Activated naive CD8-positive, alpha-beta T cell treated with anti-CD3 and anti-CD28 coated beads for 36 hours (primary cell): ENCODE measurements at places on chromosomes 1 and 21. TPM values are rescaled to one million over a fixed set of nuclear protein-coding genes. Genes with fewer than 3 reads are reported as not detected.

GRCh38 chr21:46622226-46622625 is 13.2 kb upstream of the PRMT2 start:
- peak; percentile 55 for DNase-seq
- peak overlapping the region; percentile 66 for H3K4me3 ChIP-seq

- peak; percentile 46 for DNase-seq
- peaks cover 21% of the 10 kb centered on the region for H3K4me1 ChIP-seq
- peaks cover 29% of the 10 kb centered on the region for H3K27me3 ChIP-seq
- no peak overlapping the region for H3K4me3 ChIP-seq
Measured at GRCh38 chr1:10965546-10966226, 46.8 kb upstream of the TARDBP start.

DNA sequence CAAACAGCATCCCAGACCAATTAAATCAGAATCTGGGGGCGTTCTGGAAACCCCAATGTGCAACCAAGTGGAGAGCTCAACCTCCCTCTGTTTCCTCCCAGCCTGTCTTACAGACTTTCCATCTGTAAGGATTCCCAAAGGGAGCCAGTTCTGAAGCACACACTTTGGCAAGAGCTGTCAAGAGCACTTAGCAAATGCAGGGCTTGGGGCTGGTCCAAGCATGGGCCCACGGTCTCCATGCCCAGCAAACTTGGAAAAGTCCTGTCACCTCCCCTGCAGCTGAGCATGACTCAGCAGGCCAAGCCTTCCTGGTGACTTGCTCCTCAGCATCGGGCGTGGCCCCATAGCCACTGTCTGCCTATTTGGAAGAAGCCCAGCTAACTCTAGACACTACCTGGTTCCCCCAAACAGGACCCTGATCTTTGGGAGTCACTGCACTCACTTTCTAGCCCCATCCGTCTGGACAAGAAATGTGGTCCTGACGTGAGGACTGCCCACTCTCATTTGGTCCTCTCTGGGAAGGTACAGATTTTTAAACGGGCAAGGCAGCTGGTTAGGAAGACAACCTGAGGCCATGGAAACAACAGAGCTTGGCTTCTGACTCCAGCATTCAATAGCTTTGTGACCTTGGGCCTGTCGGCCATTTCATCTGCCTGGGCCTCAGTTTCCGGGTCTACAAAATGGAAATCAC is 16.9 kb downstream of the SLC2A1 start:
- no peaks in the 10 kb centered on the region for H3K27me3 ChIP-seq
- H3K4me3 ChIP-seq, result no peak overlapping the region
- peaks cover 60% of the 10 kb centered on the region for H3K36me3 ChIP-seq
- no peak for DNase-seq
- H3K27ac ChIP-seq, result peak overlapping the region; percentile 55

GRCh38 chr1:59927213-59927612 is 640 bp upstream of the CYP2J2 start:
- peaks cover 24% of the 10 kb centered on the region for H3K27me3 ChIP-seq
- H3K4me3 ChIP-seq, result peak overlapping the region; percentile 73
- peaks cover 8% of the 10 kb centered on the region for H3K36me3 ChIP-seq
- peaks cover 11% of the 10 kb centered on the region for H3K4me1 ChIP-seq
- no peak overlapping the region for H3K27ac ChIP-seq

DNA sequence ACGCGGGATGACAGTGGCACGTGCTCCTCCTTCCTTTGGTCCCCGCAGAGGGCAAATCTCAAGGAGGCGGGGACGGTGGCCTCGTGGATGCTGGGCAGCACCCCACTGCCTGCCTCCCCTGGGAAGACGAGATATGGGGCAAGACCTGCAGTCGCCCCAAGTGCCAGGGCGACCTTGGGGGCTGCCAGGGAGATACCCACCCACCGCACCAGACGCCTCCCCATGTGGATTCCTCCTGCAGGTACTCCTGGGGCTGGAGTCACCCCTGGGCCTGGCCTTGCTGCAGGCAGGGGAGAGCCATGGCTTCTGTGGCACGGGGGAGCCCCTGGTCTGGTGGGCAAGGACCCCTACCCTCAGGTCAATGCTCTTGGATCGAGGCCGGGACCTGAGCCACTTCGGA is 5.9 kb upstream of the AURKAIP1 start:
- H3K27me3 ChIP-seq, result no peaks in the 10 kb centered on the region
- peaks cover 4% of the 10 kb centered on the region for H3K36me3 ChIP-seq
- H3K27ac ChIP-seq, result no peak overlapping the region
- peaks cover 5% of the 10 kb centered on the region for H3K4me1 ChIP-seq
- no peak for DNase-seq

DNA sequence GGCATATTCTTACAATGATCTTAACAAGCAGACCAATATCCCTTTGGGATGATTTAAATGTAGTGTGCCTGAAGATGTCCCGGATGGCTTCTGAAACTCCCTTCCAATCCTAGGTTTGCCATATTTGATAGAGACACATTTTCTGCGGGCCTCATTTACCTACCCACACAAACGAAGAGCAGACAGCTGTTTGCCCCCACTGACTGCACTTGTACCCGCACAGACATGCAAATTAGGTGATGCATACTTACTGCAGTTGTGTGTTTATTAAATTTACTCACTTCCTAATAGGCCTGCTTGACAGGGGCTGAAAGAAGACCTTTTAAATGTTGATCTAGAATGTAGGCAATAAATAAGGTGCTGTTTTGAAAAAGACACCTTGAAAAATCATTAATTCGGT is 257.9 kb upstream of the RRP15 start:
- no peak for DNase-seq
- no peak overlapping the region for H3K27ac ChIP-seq
- no peaks in the 10 kb centered on the region for H3K27me3 ChIP-seq
- no peaks in the 10 kb centered on the region for H3K4me1 ChIP-seq
- H3K36me3 ChIP-seq, result no peaks in the 10 kb centered on the region

- peaks cover 16% of the 10 kb centered on the region for H3K4me1 ChIP-seq
- no peak overlapping the region for H3K27ac ChIP-seq
- peaks cover 1% of the 10 kb centered on the region for H3K36me3 ChIP-seq
- no peaks in the 10 kb centered on the region for H3K27me3 ChIP-seq
- DNase-seq, result no peak
Measured at GRCh38 chr1:197675583-197676208, 99.6 kb downstream of the DENND1B start.

GRCh38 chr1:86201311-86201710 is 44.7 kb upstream of the COL24A1 start:
- no peak overlapping the region for H3K27ac ChIP-seq
- no peaks in the 10 kb centered on the region for H3K4me1 ChIP-seq
- H3K36me3 ChIP-seq, result no peaks in the 10 kb centered on the region
- no peak overlapping the region for H3K4me3 ChIP-seq

- no peak for DNase-seq
- H3K27me3 ChIP-seq, result no peaks in the 10 kb centered on the region
- no peak overlapping the region for H3K27ac ChIP-seq
Measured at GRCh38 chr1:10504249-10504648, 29.5 kb downstream of the PEX14 start.

GRCh38 chr1:247054992-247055415 is 23.6 kb downstream of the ZNF670 start:
- no peak for DNase-seq
- H3K27me3 ChIP-seq, result no peaks in the 10 kb centered on the region
- no peak overlapping the region for H3K27ac ChIP-seq
- peaks cover 72% of the 10 kb centered on the region for H3K36me3 ChIP-seq
- no peaks in the 10 kb centered on the region for H3K4me1 ChIP-seq
- no peak overlapping the region for H3K4me3 ChIP-seq

DNA sequence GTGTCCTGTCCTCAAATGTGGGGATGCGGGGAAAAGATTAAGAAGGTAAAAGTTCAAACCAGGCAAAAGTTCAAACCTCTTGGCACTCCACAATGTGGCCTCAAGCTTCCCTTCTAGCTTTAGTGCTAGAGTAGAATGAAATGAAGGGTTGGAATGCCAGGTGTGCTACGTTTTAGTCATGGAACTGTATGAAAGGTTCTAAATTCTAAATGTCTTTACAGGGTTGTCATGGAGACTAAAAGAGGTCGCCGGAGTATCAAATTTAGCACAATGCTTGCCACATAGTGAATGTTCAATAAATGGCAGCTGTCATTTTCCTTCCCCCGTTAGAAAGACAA is 57.2 kb upstream of the LRRC8D start:
- H3K27me3 ChIP-seq, result no peaks in the 10 kb centered on the region
- peaks cover 50% of the 10 kb centered on the region for H3K4me1 ChIP-seq
- peak overlapping the region; percentile 93 for H3K27ac ChIP-seq
- peak overlapping the region; percentile 91 for H3K4me3 ChIP-seq
- peaks cover 7% of the 10 kb centered on the region for H3K36me3 ChIP-seq

DNA sequence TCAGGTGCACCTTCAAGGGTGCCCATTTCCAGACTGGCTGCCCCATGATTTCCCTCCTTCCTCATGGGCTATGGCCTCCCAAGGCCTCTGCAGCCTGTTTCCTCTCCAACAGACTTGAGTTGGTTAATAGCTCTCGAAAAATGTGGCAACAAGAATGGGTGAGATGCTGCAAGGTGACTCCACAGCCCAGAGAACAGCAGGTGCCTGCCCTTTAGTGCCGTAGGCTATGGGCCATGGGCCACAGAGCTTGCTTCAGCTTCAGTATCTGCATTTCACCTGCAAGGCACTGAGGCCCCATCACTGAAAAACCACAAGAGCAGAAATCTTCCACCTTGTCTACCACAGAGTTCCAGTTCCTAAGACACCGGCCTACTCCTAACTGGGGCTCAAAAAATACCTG is 122.0 kb downstream of the ETS2 start:
- H3K27me3 ChIP-seq, result peaks cover 15% of the 10 kb centered on the region
- no peak for DNase-seq
- H3K4me1 ChIP-seq, result peaks cover 1% of the 10 kb centered on the region
- H3K4me3 ChIP-seq, result no peak overlapping the region
- peaks cover 1% of the 10 kb centered on the region for H3K36me3 ChIP-seq
- H3K27ac ChIP-seq, result no peak overlapping the region

DNA sequence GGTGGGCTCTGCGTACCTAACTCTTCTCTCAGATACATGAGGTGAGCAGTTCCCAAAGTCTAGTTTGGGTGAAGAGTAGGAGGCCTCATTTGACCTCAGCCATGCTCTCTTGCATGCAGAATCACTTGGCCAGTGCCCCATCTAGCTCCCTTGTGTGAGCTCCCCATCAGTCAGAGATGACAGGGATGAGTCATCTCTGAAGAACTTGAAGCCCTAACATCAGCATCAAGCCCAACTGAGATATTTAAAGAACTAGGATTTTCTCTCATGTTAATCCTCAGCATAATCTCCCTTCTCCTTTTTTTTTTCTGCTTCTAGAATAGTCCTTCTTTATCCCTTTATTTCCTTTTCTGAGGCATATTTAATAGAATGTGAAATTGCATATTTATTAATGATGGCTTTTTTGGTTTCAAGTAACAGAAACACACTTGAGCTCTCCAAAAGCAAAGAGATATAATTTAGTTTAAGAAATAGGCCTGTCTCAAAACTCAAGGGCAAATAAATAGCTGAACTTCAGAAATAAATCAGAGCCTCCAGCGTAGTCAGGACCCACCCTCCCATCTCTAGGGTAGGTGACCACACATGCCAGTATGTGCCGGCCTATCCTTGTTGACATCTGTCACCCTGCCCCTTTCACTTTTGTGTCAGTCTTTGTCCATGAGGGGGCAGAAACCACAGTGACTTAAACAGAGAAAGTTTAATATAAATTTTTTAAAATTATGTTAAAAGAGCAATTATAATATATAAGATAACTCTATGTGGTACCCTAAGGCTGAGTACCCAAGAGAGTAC is 112.3 kb downstream of the TSEN15 start:
- no peak for DNase-seq
- no peak overlapping the region for H3K4me3 ChIP-seq
- no peaks in the 10 kb centered on the region for H3K36me3 ChIP-seq

GRCh38 chr21:37886120-37886519 is 30.1 kb downstream of the KCNJ6 start:
- no peaks in the 10 kb centered on the region for H3K27me3 ChIP-seq
- H3K4me1 ChIP-seq, result no peaks in the 10 kb centered on the region
- no peaks in the 10 kb centered on the region for H3K36me3 ChIP-seq
- H3K27ac ChIP-seq, result no peak overlapping the region

- no peak for DNase-seq
- no peak overlapping the region for H3K4me3 ChIP-seq
- peaks cover 23% of the 10 kb centered on the region for H3K27me3 ChIP-seq
- H3K4me1 ChIP-seq, result no peaks in the 10 kb centered on the region
- H3K36me3 ChIP-seq, result no peaks in the 10 kb centered on the region
Measured at GRCh38 chr1:181626279-181626938, 143.1 kb downstream of the CACNA1E start.

- H3K4me3 ChIP-seq, result no peak overlapping the region
- no peak overlapping the region for H3K27ac ChIP-seq
- no peaks in the 10 kb centered on the region for H3K27me3 ChIP-seq
Measured at GRCh38 chr1:55315552-55315951, 100.4 kb upstream of the USP24 start.

DNA sequence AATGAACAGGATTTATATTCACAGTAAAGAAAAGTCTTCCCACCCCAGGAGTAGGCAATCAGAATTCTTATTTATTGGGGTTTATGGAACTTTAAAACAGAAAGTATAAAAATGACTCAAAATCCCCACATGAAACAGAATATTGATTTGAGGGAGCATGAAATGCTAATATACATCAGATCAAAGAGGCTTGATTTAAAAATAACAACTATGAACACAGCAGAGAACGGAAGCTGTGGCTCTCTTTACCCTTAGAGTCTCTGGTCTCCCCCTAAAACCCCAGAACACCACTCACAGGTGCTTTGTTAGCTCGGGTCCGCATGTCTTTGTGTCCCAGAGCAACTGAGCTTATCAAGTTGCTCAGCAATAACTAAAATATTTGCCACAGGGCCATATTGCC is 31.2 kb upstream of the FASLG start:
- DNase-seq, result no peak
- no peak overlapping the region for H3K4me3 ChIP-seq
- H3K27me3 ChIP-seq, result peaks cover 27% of the 10 kb centered on the region
- H3K4me1 ChIP-seq, result peaks cover 39% of the 10 kb centered on the region
- no peaks in the 10 kb centered on the region for H3K36me3 ChIP-seq

DNA sequence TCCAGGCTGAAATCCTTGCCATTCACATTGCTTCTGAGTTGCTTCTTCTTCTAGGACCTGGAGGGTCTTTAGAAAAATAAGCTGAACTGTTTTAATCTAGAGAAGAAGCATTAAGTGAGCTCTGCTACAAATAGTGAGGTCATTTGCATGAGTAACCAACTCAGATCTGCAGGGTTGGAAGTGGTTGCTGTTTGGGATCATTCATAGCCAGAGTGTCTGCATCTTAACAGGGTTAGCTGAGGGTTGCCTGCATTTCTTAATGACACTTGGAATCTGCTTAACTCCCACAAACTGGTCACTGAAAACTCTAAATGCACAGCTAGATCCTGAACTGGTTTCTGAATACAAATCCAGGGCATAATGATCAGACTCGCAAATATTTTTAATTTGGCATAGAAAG is 9.9 kb downstream of the CNIH3 start:
- H3K4me1 ChIP-seq, result peaks cover 22% of the 10 kb centered on the region
- peaks cover 7% of the 10 kb centered on the region for H3K36me3 ChIP-seq
- no peak overlapping the region for H3K27ac ChIP-seq
- H3K4me3 ChIP-seq, result no peak overlapping the region
- peaks cover 37% of the 10 kb centered on the region for H3K27me3 ChIP-seq

- H3K36me3 ChIP-seq, result no peaks in the 10 kb centered on the region
- no peak for DNase-seq
- H3K4me1 ChIP-seq, result no peaks in the 10 kb centered on the region
- H3K27ac ChIP-seq, result no peak overlapping the region
- H3K4me3 ChIP-seq, result no peak overlapping the region
Measured at GRCh38 chr1:2373551-2374251, 17.7 kb downstream of the MORN1 start.

- H3K27ac ChIP-seq, result no peak overlapping the region
- H3K27me3 ChIP-seq, result no peaks in the 10 kb centered on the region
- H3K4me3 ChIP-seq, result no peak overlapping the region
- H3K36me3 ChIP-seq, result no peaks in the 10 kb centered on the region
Measured at GRCh38 chr1:47898133-47898845, 98.9 kb downstream of the TRABD2B start.

Gene CA14
- total RNA-seq, result not detected

Gene TLR5
- total RNA-seq, result 0.38 TPM

Gene SH2D2A
- total RNA-seq, result 186 TPM

Gene DMRTA2
- not detected for total RNA-seq

Gene NPR1
- total RNA-seq, result 0.06 TPM

Gene PRDM15
- 9.3 TPM for total RNA-seq

Gene ROR1
- total RNA-seq, result not detected
